ENCODE measurements at places on chromosomes 6 and 20. TPM values are rescaled to one million over a fixed set of nuclear protein-coding genes. Genes with fewer than 3 reads are reported as not detected.
A peak's percentile ranks its signal among the peaks of the same experiment; 100 is the strongest.

DNA sequence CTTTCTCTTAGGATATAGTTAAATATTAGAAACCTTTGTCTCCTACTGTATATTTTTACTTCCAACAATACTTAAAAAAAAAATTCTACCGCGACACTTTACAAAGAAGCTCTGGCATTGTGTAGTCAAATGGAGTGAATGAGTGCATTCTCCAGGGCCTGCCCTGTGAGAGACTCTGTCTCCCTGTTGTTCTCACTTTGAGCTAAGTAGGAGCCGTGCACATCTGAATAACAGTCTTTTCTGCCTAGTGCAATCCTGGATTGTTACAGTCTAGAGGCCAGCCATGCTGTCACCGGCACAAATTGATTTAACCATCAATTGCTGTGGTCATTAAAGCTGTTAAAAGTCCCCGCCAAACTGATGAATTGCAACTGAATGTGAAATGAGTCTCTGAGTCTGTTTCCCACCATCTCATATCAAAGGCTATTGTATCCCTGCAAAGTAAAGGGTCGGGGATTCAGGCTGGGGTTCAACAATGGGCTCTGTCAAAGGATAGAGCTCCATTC lies 156.0 kb downstream of the RFPL4B start:
- DNase-seq, result no peak
- no peak overlapping the region for H3K4me3 ChIP-seq
- H3K27me3 ChIP-seq, result peaks cover 3% of the 10 kb centered on the region
- H3K4me1 ChIP-seq, result no peaks in the 10 kb centered on the region
- no peak overlapping the region for H3K27ac ChIP-seq

GRCh38 chr6:46315589-46315988 lies 144.8 kb upstream of the ENPP5 start:
- peaks cover 12% of the 10 kb centered on the region for H3K4me1 ChIP-seq
- no peak for DNase-seq
- H3K4me3 ChIP-seq, result no peak overlapping the region
- H3K36me3 ChIP-seq, result no peaks in the 10 kb centered on the region
- no peak overlapping the region for H3K27ac ChIP-seq

GRCh38 chr6:167831281-167831828 lies 4.6 kb downstream of the AFDN start:
- peaks cover 32% of the 10 kb centered on the region for H3K27me3 ChIP-seq
- peaks cover 6% of the 10 kb centered on the region for H3K36me3 ChIP-seq
- peak overlapping the region; percentile 57 for H3K4me3 ChIP-seq
- no peak for DNase-seq
- H3K4me1 ChIP-seq, result peaks cover 62% of the 10 kb centered on the region

GRCh38 chr6:143607974-143608373 lies 69.8 kb upstream of the PHACTR2 start:
- no peak for DNase-seq
- H3K36me3 ChIP-seq, result no peaks in the 10 kb centered on the region
- no peaks in the 10 kb centered on the region for H3K27me3 ChIP-seq
- peaks cover 12% of the 10 kb centered on the region for H3K4me1 ChIP-seq

EYA4 gene
- total RNA-seq, result not detected

FKBP1A gene
- 297 TPM for total RNA-seq

TFAP2A gene
- not detected for total RNA-seq

- peaks cover 9% of the 10 kb centered on the region for H3K4me1 ChIP-seq
- no peak overlapping the region for H3K27ac ChIP-seq
- H3K4me3 ChIP-seq, result peak overlapping the region; percentile 85
- peaks cover 64% of the 10 kb centered on the region for H3K27me3 ChIP-seq
- peaks cover 4% of the 10 kb centered on the region for H3K36me3 ChIP-seq
- peak; percentile 5 for DNase-seq
Observed at GRCh38 chr6:17987697-17988421, 424 bp upstream of the KIF13A start.

GRCh38 chr6:163945808-163946207 lies 531.3 kb downstream of the QKI start:
- H3K36me3 ChIP-seq, result no peaks in the 10 kb centered on the region
- peaks cover 13% of the 10 kb centered on the region for H3K27me3 ChIP-seq
- H3K4me1 ChIP-seq, result no peaks in the 10 kb centered on the region
- H3K4me3 ChIP-seq, result no peak overlapping the region
- no peak overlapping the region for H3K27ac ChIP-seq

DNA sequence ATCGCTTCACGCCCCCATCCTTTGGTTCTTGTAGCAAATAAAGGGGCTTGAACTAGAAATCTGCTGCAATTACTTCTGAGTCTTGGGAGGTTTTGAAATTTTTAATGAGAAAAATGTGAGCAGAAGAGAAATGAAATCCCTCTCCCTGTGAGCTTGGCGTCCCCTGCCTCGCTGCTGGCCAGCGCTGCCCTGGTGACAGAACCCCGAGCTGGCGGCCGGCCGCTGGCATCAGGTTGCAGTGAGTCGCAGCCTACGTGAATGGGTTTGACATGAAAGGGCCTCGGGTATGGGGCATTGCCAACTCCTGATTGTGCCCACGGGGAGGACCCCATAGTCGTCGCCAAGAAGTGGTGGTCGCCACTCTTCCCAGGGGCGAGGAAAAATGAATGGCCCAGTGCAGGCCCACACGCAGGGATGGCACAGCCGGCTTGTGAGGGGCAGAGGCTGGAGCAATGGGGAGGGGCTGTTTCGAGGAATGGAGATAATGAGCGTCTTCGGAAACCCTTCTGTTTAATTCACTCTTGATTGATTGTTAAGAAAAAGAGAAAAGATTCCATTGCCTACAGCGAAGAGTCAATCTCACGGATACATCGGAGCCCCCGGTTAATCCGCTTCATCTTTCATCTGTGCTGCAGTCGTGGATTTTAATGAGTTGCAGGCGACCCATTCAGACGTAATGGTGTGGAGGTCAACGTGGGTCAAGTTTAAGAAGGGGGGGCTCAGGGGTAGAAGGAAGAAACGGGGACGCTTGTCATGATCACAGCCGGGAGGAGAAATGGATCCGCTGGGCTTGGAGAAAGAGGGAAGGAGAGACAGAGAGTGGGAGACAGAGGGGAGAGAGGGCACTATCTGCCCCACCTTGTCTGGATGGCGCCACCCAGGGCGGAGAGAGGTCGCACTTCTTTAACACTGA lies 380.1 kb downstream of the THBS2 start:
- no peak for DNase-seq
- H3K27ac ChIP-seq, result no peak overlapping the region
- H3K36me3 ChIP-seq, result no peaks in the 10 kb centered on the region
- no peak overlapping the region for H3K4me3 ChIP-seq
- no peaks in the 10 kb centered on the region for H3K4me1 ChIP-seq

DNA sequence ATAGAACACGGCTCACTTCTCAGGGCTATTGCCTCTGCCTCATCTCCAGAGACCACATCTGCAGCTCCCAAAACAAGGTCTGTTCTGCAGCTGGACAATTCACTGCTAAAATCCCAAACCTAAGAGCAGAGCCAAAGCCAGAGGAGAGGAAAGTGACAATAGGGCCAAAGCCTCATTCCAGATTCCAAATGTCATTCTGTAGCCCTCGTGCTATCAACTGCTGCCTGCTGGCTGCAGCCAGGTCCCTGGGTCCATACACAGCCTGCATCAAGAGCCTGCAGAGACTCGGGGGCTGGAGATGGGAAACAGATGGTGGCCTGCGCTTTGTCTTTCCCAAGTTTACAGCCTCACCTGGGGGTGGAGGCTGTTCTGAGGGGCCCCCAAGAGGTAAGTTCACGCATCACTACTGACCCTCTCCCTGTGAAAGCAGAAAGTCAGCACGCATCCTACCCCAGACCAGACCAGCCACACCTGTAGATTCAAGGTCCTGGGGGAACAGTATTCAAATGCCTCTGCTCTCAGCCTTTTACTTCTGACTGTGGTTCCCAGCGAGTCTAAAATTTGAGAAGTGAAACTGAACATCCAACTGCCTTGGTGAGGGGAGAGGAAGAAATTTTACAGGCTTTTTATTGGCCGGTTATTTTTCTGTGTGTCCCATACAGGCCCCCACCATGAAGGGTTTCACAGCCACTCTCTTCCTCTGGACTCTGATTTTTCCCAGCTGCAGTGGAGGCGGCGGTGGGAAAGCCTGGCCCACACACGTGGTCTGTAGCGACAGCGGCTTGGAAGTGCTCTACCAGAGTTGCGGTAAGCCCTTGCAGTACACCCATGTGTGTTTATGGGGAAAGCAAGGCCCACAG lies at the start of gene LY86:
TSS of gene LY86 (plus strand) at position 657 of the 860 bp plus-strand sequence. CDS start at position 672, 15 bp downstream.
- peaks cover 10% of the 10 kb centered on the region for H3K36me3 ChIP-seq
- peak within 1 kb of the TSS; percentile 53 for H3K4me3 ChIP-seq
- H3K27ac ChIP-seq, result peak within 1 kb of the TSS; percentile 65
- no peak for DNase-seq
- H3K4me1 ChIP-seq, result peaks cover 85% of the 10 kb centered on the region

- H3K27ac ChIP-seq, result no peak overlapping the region
- H3K4me1 ChIP-seq, result peaks cover 21% of the 10 kb centered on the region
- no peak for DNase-seq
- H3K36me3 ChIP-seq, result peaks cover 15% of the 10 kb centered on the region
- H3K4me3 ChIP-seq, result no peak overlapping the region
Observed at GRCh38 chr6:2949121-2949520, 22.2 kb downstream of the SERPINB6 start.

- H3K36me3 ChIP-seq, result no peaks in the 10 kb centered on the region
- no peak for DNase-seq
- no peak overlapping the region for H3K27ac ChIP-seq
- no peaks in the 10 kb centered on the region for H3K4me1 ChIP-seq
Observed at GRCh38 chr6:91476000-91476399, 889.1 kb upstream of the MAP3K7 start.

GRCh38 chr6:129908356-129908755 lies 47.2 kb upstream of the TMEM244 start:
- no peak overlapping the region for H3K27ac ChIP-seq
- H3K27me3 ChIP-seq, result peaks cover 17% of the 10 kb centered on the region
- H3K4me1 ChIP-seq, result peaks cover 6% of the 10 kb centered on the region
- no peak overlapping the region for H3K4me3 ChIP-seq

GRCh38 chr6:25138934-25139415 lies 140.2 kb upstream of the CARMIL1 start:
- peak overlapping the region; percentile 90 for H3K4me3 ChIP-seq
- peaks cover 44% of the 10 kb centered on the region for H3K4me1 ChIP-seq
- peak overlapping the region; percentile 97 for H3K27ac ChIP-seq
- no peaks in the 10 kb centered on the region for H3K27me3 ChIP-seq

TMX4 gene
- total RNA-seq, result 31.3 TPM

SLC22A2 gene
- total RNA-seq, result not detected

DNA sequence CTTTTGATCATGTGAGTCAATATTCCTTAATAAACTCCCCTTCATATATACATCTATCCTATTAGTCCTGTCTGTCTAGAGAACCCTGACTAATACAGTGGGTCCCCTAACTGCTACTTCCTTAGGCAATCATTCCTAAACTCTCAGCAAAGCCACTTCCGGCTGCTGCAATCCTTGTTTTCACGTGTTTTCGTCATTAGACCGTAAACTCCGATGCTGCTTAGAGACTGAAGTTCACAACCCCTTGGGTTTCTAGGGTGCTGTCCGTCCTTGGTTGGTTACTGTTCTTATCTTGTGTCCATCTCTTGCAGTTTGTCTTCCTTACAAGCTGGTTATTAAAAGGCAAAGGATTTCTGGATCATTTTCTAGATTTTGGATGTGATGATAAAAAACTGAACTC lies 106.4 kb downstream of the GMPR start:
- H3K4me3 ChIP-seq, result no peak overlapping the region
- H3K4me1 ChIP-seq, result peaks cover 10% of the 10 kb centered on the region
- no peak for DNase-seq

GRCh38 chr6:13724182-13724581 lies 12.5 kb upstream of the RANBP9 start:
- H3K27ac ChIP-seq, result peak overlapping the region; percentile 29
- H3K4me3 ChIP-seq, result no peak overlapping the region
- H3K27me3 ChIP-seq, result no peaks in the 10 kb centered on the region
- H3K36me3 ChIP-seq, result peaks cover 2% of the 10 kb centered on the region

Data from activated T-helper 1 cell treated with anti-CD3 and anti-CD28 coated beads, Interleukin-12 subunit alpha, Interleukin-12 subunit beta, Interleukin-2, Interleukin-4 antibody, amounts not matched to agents 30 ng/mL and 10 ng/mL and 1 ng/mL, durations not matched to agents 14 hours and 24 hours and 36 hours (primary cell).